ENCODE measurements at places on chromosomes 7 and 10.

GRCh38 chr7:27945058-27945795 lies 205.3 kb downstream of the TAX1BP1 start:
- H3K27me3 ChIP-seq, result no peaks in the 10 kb centered on the region
- no peak overlapping the region for H3K4me3 ChIP-seq
- no peaks in the 10 kb centered on the region for H3K4me1 ChIP-seq
- no peaks in the 10 kb centered on the region for H3K36me3 ChIP-seq
- H3K27ac ChIP-seq, result no peak overlapping the region

GRCh38 chr10:20396701-20397100 lies 500.4 kb downstream of the NEBL start:
- no peaks in the 10 kb centered on the region for H3K27me3 ChIP-seq
- no peak for DNase-seq
- no peak overlapping the region for H3K27ac ChIP-seq
- H3K36me3 ChIP-seq, result no peaks in the 10 kb centered on the region
- no peak overlapping the region for H3K4me3 ChIP-seq
- H3K4me1 ChIP-seq, result peaks cover 3% of the 10 kb centered on the region

DNA sequence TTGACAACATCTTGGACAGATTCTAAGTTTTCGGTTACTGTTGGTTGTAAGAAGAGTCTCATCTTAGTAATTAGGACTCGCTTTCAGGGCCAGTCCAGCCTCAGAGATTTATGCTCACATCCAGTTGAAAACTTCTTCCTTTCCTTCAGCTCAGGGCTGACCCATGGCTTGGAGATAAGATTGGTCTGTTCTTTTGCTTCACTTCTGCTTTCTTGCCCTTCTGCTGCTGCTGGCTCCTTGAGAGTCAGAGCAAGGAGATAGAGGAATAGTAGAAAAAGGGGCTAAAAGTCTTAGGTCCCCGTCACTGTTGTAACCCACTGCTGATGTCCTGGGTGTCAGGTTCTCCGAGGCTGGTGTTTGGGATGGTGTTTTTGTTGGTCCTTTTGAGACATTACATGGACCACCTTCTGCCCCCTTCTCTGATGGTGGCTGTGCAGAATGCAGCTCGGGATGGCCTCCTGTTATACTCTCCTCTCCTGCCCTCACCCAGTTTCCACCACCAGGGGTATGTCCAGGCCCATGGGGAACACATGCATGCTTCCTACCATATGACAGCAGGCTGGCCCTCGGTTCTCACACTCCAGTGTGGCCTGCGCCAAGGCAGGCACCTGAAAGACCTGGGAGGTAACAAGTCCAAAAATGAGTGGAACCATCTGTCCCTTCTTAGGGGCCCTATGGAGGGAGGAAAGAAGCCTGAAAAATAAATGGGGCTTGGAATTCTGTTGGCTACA lies 67.8 kb upstream of the PCBD1 start:
- H3K36me3 ChIP-seq, result no peaks in the 10 kb centered on the region
- no peak overlapping the region for H3K4me3 ChIP-seq
- no peak for DNase-seq

DNA sequence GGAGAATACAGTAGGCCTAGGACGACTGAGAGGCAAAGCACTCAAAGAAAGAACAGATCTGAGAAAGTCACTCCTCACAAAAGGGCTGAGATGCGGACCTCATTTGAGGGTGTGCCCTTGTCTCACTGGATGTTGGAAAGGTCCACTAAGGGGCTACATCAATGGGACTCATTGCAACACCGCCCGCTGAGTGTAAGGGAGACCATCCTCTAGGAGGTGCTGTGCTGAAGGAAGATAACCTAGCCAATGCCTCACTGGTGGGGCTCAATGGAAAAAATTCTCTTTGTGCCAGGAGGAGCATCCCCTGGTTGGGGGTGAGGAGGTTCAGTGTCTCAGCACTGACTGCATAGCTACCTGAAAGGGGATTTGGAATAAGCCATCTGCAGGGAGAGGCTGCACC lies 758.7 kb upstream of the CELF2 start:
- DNase-seq, result no peak
- H3K27ac ChIP-seq, result no peak overlapping the region
- H3K27me3 ChIP-seq, result no peaks in the 10 kb centered on the region
- H3K4me1 ChIP-seq, result no peaks in the 10 kb centered on the region
- no peak overlapping the region for H3K4me3 ChIP-seq

GRCh38 chr10:74521526-74521925 lies 304.9 kb upstream of the KAT6B start:
- H3K36me3 ChIP-seq, result no peaks in the 10 kb centered on the region
- no peak overlapping the region for H3K4me3 ChIP-seq
- no peaks in the 10 kb centered on the region for H3K27me3 ChIP-seq
- H3K4me1 ChIP-seq, result no peaks in the 10 kb centered on the region
- H3K27ac ChIP-seq, result no peak overlapping the region
- no peak for DNase-seq

DNA sequence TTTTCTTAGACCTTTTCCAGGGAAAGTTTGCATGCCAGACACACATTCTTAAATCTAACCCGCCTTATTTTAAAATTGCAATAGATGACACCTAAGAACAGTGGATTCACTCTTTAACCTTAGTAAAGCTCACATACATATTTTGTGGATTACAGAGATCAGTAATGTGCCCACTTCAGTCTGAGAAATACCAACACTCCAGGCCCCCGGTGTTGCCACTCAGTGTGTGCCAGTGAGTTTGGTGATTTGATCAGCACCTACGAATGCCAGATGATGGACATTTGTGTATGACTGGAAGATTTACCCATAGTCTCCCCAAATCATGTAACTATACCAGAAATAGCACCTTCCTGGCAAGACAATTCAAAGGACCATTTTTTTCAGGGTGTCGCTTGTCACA lies 2.6 kb downstream of the LRRN3 start:
- DNase-seq, result no peak
- H3K4me3 ChIP-seq, result no peak overlapping the region
- no peaks in the 10 kb centered on the region for H3K27me3 ChIP-seq
- H3K27ac ChIP-seq, result no peak overlapping the region
- H3K36me3 ChIP-seq, result no peaks in the 10 kb centered on the region

GRCh38 chr7:132577206-132578049 lies 1.2 kb upstream of the PLXNA4 start:
- no peak overlapping the region for H3K27ac ChIP-seq
- DNase-seq, result peak; percentile 83
- no peaks in the 10 kb centered on the region for H3K36me3 ChIP-seq
- H3K4me1 ChIP-seq, result peaks cover 12% of the 10 kb centered on the region

- no peaks in the 10 kb centered on the region for H3K36me3 ChIP-seq
- peaks cover 10% of the 10 kb centered on the region for H3K27me3 ChIP-seq
- H3K4me3 ChIP-seq, result no peak overlapping the region
- no peaks in the 10 kb centered on the region for H3K4me1 ChIP-seq
- no peak overlapping the region for H3K27ac ChIP-seq
These were observed 10.6 kb downstream of the AUTS2 start for GRCh38 chr7:69608878-69609277.

All from hepatocyte (in vitro differentiated cells).